ENCODE measurements at places on chromosomes 2 and 18. TPM values are rescaled to one million over a fixed set of nuclear protein-coding genes. Genes with fewer than 3 reads are reported as not detected.

DNA sequence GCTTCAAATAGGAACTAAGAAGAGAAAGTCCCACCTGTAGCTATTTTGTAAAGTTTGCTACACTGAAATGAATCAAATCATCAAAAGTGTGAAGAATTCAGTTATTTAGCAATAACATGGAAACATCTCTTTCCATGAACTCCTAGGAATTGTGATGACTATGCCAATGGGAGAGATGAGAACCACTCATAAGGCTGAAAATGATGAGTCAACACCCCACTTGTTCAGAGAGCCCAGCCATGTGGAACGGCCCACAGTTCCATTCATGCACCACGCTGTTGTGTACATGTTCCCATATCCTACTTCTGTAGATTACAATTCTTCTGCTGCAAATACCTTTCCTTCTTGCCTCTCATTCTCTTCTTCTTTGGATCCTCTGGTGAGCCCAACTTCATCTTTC is 645.5 kb upstream of the ID2 start:
- no peak for DNase-seq
- no peaks in the 10 kb centered on the region for H3K27me3 ChIP-seq
- H3K4me3 ChIP-seq: no peak overlapping the region
- no peaks in the 10 kb centered on the region for H3K36me3 ChIP-seq
- peaks cover 4% of the 10 kb centered on the region for H3K4me1 ChIP-seq

GRCh38 chr2:217227794-217228193 is 367.9 kb upstream of the TNP1 start:
- H3K4me1 ChIP-seq: peaks cover 21% of the 10 kb centered on the region
- H3K27ac ChIP-seq: no peak overlapping the region
- no peak for DNase-seq
- peaks cover 10% of the 10 kb centered on the region for H3K27me3 ChIP-seq

GRCh38 chr18:75105551-75106254 is 103.2 kb downstream of the PTGR3 start:
- no peaks in the 10 kb centered on the region for H3K27me3 ChIP-seq
- no peak overlapping the region for H3K27ac ChIP-seq
- H3K4me1 ChIP-seq: no peaks in the 10 kb centered on the region
- no peaks in the 10 kb centered on the region for H3K36me3 ChIP-seq
- H3K4me3 ChIP-seq: no peak overlapping the region

DNA sequence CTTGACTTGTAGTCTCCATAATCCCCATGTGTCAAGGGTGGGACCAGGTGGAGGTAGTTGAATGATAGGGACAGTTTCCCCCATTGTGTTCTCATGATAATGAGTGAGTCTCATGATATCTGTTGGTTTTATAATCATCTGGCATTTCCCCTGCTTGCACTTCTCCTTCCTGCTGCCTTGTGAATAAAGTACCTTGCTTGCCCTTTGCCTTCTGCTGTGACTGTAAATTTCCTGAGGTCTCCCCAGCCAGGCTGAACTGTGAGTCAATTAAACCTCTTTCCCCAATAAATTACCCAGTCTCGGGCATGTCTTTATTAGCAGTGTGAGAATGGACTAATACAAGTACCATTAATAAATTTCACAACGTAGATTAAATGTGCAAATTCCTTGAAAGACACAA is 102.3 kb upstream of the EPB41L5 start:
- H3K36me3 ChIP-seq: peaks cover 30% of the 10 kb centered on the region
- no peaks in the 10 kb centered on the region for H3K4me1 ChIP-seq
- no peak for DNase-seq
- no peaks in the 10 kb centered on the region for H3K27me3 ChIP-seq
- no peak overlapping the region for H3K27ac ChIP-seq

GRCh38 chr2:237876532-237876931 is 17.1 kb downstream of the RAMP1 start:
- peaks cover 13% of the 10 kb centered on the region for H3K4me1 ChIP-seq
- H3K27me3 ChIP-seq: no peaks in the 10 kb centered on the region
- no peak for DNase-seq
- H3K36me3 ChIP-seq: no peaks in the 10 kb centered on the region

GRCh38 chr18:48590678-48591077 is 51.8 kb downstream of the CTIF start:
- no peak overlapping the region for H3K27ac ChIP-seq
- H3K4me3 ChIP-seq: no peak overlapping the region
- no peaks in the 10 kb centered on the region for H3K27me3 ChIP-seq
- H3K4me1 ChIP-seq: no peaks in the 10 kb centered on the region
- no peaks in the 10 kb centered on the region for H3K36me3 ChIP-seq

GRCh38 chr2:10220902-10221391 is 81.8 kb upstream of the HPCAL1 start:
- no peaks in the 10 kb centered on the region for H3K36me3 ChIP-seq
- no peaks in the 10 kb centered on the region for H3K4me1 ChIP-seq
- no peak overlapping the region for H3K4me3 ChIP-seq
- H3K27me3 ChIP-seq: no peaks in the 10 kb centered on the region
- DNase-seq: no peak

DNA sequence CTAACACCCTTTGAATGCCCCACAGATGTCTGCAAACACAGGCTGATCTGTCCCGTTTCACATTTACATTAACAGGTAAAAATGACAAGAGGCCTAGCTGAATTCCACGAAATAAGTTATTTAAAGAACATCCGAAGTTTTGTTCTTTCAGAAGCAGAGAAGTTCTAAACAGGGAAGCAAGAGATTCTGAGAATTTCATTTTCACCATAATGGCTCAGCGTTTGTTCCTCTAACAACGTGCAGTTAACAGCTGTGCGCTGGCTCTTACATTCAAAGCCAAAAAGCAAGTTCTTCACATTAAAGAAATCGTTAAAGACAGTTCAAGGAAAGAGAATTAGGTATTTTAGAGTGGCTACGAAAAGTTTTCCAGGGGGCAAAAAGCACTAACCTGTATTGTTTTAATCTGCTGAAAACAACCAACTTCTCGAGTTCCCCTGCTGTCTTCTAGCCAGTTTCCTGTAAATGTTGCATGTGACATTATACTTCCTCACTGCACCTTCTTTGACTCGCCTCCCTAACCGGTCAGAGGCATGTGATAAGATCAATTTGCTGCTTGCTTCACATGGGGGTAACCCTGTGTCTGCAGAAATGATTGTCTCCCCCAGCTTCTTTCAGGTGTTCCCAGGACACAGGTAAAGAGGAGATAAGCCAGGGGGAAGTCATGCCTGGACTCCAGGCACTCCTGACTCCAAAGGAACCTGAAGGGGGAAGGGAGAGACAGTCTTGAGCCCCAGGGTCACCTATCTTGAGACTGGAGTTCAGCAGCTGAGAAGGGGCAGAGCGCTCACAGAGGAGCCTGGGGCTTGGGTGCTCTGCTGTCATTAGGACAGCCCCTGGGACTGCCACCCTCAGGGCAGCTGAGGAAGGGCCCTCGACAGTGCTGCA is 36.8 kb upstream of the WIPF1 start:
- H3K4me1 ChIP-seq: peaks cover 71% of the 10 kb centered on the region
- H3K27me3 ChIP-seq: no peaks in the 10 kb centered on the region
- DNase-seq: peak; percentile 86
- H3K36me3 ChIP-seq: peaks cover 43% of the 10 kb centered on the region
- H3K4me3 ChIP-seq: peak overlapping the region; percentile 90
- H3K27ac ChIP-seq: peak overlapping the region; percentile 95

DNA sequence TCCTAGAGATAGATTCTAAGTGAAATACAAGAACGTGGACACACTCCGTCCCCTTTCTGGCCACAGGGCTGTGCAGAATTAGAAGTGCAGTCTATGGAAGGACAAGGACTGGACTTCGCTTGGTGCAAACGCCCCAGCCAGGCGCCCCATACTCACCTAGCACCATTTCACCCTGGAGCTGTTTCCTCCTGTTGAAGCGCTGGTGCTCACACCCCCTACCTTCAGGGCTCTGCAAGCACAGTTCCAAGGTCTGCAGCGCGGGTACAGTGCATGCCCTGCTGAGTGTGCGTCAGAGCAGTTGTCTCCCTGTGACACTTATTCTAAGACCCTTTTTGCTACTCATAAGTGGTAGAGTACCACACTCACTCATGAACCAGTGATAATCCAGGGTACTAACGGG is 3.0 kb downstream of the HPCAL1 start:
- no peaks in the 10 kb centered on the region for H3K27me3 ChIP-seq
- DNase-seq: peak; percentile 76
- H3K27ac ChIP-seq: peak overlapping the region; percentile 21
- peaks cover 8% of the 10 kb centered on the region for H3K36me3 ChIP-seq
- H3K4me3 ChIP-seq: peak overlapping the region; percentile 99

Gene CABYR
- 1.3 TPM for total RNA-seq

- H3K4me3 ChIP-seq: no peak overlapping the region
- DNase-seq: peak; percentile 71
- peak overlapping the region; percentile 85 for H3K27ac ChIP-seq
- no peaks in the 10 kb centered on the region for H3K27me3 ChIP-seq
- peaks cover 11% of the 10 kb centered on the region for H3K4me1 ChIP-seq
These were observed 1.9 kb upstream of the ESPNL start for GRCh38 chr2:238097988-238098871.

GRCh38 chr2:34656632-34657031 is 1057.5 kb upstream of the FAM98A start:
- no peaks in the 10 kb centered on the region for H3K4me1 ChIP-seq
- no peak overlapping the region for H3K27ac ChIP-seq
- H3K27me3 ChIP-seq: no peaks in the 10 kb centered on the region
- no peak for DNase-seq
- H3K4me3 ChIP-seq: no peak overlapping the region
- H3K36me3 ChIP-seq: no peaks in the 10 kb centered on the region

- H3K4me3 ChIP-seq: no peak overlapping the region
- DNase-seq: no peak
These were observed 536.7 kb downstream of the RIT2 start for GRCh38 chr18:42578792-42579191.

Gene EHD3
- total RNA-seq: 1.5 TPM

GRCh38 chr2:166042768-166043390 is 84.9 kb downstream of the SCN1A start:
- H3K36me3 ChIP-seq: no peaks in the 10 kb centered on the region
- H3K4me1 ChIP-seq: no peaks in the 10 kb centered on the region
- no peak overlapping the region for H3K27ac ChIP-seq
- DNase-seq: no peak

DNA sequence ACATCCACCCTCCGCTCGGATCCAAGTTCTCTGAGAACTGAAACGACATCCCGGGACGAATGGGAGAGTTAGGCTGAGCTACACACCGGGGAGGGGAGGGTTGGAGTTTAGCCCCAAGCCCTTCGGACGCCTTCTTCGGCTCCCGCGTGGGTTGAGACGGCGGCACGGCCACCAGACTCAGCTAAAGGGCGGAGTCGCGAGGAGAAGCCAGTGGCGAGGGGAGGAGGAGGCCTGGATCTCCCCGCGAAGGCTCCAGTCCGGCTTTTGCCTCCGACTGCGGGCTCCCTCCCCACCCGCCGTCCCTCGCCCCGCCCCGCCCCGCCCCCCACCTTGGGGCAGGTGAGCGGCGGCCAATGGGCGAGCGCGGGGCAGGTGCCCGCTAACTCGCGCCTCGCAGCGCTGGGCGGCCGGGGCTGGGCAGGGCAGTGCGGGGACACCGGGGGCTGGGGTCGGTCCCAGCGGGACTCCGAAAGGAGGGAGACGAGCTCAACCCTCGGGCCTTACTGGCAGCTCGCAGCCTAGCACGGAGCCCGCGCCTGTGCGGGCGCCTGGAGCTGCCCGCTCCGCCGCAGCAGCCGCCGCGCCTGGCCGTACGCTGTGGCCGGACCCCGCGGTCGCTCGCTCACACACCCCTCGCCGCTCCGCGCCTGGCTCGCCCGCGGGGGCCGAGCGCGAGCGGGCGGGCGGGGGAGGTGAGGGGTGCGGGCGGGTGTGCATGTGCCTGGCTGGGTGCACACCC is at the start of gene EMX1:
Gene EMX1, plus strand, starts transcription at position 382 of the 739 bp plus-strand sequence. Its CDS starts 334 bp downstream, at position 716.
- DNase-seq: peak; percentile 72
- peaks cover 10% of the 10 kb centered on the region for H3K4me1 ChIP-seq
- no peak within 1 kb of the TSS for H3K27ac ChIP-seq
- peaks cover 71% of the 10 kb centered on the region for H3K27me3 ChIP-seq

DNA sequence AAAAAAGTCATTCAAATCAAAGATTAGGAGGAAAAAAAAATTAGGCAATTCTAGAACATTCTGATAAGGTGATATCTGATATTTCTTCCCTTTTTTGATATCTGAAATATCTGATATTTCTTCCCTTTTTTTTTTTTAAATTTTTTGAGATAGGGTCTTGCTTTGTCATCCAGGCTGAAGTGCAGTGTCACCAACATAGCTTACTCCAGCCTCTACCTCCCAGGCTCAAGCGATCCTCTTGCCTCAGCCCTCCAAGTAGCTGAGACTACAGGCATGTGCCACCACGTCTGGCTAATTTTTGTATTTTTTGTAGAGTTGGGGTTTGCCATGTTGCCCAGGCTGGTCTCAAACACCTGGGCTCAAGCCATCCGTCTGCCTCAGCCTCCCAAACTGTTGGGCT is 33.9 kb downstream of the MEX3C start:
- peaks cover 2% of the 10 kb centered on the region for H3K36me3 ChIP-seq
- no peak overlapping the region for H3K4me3 ChIP-seq
- DNase-seq: no peak
- no peaks in the 10 kb centered on the region for H3K27me3 ChIP-seq
- H3K27ac ChIP-seq: no peak overlapping the region
- peaks cover 30% of the 10 kb centered on the region for H3K4me1 ChIP-seq

Gene OTOF
- total RNA-seq: 7.2 TPM

DNA sequence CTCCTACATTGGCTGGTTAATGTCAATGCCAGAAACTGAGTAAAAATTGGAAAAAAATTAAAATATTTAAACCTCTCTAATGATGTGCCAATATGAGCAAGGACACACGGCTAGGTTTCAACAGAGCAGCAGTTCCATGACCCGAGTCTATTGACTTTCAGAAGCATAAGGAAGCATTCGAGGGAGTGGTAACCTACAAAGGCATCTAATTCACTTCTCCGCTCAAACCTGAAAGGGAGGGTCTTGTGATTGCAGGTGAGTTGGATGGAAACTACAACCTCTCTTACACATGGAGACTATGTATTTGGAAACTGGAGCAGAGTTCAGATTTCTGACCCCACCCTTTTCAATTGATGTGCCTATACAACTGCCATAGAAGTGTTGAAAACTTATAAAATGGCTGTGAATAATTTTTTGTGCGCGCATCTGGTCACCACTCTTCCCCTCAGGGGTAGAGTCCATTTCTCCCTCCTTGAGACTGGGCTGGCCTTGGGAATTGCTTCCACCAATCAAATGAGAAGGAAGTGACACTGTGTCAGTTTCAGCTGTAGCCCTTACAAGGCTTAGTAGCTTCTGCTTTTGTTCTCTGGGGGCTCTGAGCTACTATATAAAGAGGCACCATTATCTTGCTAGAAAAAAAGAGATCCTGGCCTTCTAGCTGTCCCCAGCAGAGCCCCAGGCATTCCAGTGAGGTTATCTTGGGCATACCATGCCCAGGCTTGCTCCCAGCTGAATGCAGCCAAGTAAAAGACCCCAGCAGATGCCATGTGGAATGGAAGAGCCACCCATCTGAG is 278.0 kb downstream of the EPHA4 start:
- no peak overlapping the region for H3K4me3 ChIP-seq
- H3K36me3 ChIP-seq: no peaks in the 10 kb centered on the region
- H3K27me3 ChIP-seq: peaks cover 8% of the 10 kb centered on the region
- no peak for DNase-seq

GRCh38 chr18:3466045-3466444 is 16.1 kb downstream of the TGIF1 start:
- H3K36me3 ChIP-seq: peaks cover 16% of the 10 kb centered on the region
- peaks cover 12% of the 10 kb centered on the region for H3K4me1 ChIP-seq

GRCh38 chr18:6546229-6546628 is 131.5 kb upstream of the L3MBTL4 start:
- H3K4me3 ChIP-seq: no peak overlapping the region
- H3K36me3 ChIP-seq: no peaks in the 10 kb centered on the region
- H3K4me1 ChIP-seq: no peaks in the 10 kb centered on the region

All from activated CD4-positive, alpha-beta T cell treated with anti-CD3 and anti-CD28 coated beads, Interleukin-2, amount 10 ng/mL, durations not matched to agents 24 days and 14 days (primary cell).